ENCODE measurements at places on chromosomes 7 and 10. TPM values are rescaled to one million over a fixed set of nuclear protein-coding genes. Genes with fewer than 3 reads are reported as not detected.
A peak's percentile ranks its signal among the peaks of the same experiment; 100 is the strongest.

The SDHAF3 gene
- total RNA-seq, result 63.4 TPM

The HABP2 gene
- not detected for total RNA-seq

The HOXA4 gene
- total RNA-seq, result 0.79 TPM

The C10orf62 gene
- total RNA-seq, result not detected

The LRRD1 gene
- total RNA-seq, result not detected

- DNase-seq, result no peak
These were observed 105.6 kb downstream of the APBB1IP start for GRCh38 chr10:26543567-26544306.

DNA sequence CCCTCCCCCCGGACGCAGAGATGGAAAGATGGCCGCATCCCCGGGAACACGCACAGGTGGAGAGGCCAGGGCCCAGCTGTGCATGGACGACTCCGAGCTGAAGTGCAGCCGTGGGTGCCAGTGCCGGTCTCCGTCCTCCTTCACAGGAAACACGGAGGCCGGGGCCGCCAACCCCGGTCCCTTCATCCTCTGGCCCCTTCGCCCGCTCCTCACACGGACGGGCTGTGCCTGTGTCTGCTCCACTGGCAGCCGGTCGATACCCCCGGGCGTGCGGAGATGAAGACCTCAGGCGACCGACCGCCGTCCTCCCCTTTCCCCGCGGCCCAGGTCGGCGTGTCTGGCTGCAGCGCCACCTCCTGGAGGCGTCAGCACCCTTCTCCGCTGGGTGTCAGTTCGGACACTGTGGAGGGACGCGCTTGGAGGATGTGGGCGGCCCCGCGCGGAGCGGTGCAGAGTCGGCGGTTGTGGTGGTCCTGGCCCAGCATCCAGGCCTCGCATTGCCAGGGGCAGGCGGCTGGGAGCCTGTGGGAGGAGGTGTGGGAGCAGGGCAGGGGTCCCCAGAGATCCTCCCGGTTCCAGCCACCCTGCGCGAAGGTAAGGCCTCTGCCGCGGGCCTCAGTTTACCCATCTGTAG, 9.9 kb downstream of the ZNF511 start:
- DNase-seq, result peak; percentile 91

DNA sequence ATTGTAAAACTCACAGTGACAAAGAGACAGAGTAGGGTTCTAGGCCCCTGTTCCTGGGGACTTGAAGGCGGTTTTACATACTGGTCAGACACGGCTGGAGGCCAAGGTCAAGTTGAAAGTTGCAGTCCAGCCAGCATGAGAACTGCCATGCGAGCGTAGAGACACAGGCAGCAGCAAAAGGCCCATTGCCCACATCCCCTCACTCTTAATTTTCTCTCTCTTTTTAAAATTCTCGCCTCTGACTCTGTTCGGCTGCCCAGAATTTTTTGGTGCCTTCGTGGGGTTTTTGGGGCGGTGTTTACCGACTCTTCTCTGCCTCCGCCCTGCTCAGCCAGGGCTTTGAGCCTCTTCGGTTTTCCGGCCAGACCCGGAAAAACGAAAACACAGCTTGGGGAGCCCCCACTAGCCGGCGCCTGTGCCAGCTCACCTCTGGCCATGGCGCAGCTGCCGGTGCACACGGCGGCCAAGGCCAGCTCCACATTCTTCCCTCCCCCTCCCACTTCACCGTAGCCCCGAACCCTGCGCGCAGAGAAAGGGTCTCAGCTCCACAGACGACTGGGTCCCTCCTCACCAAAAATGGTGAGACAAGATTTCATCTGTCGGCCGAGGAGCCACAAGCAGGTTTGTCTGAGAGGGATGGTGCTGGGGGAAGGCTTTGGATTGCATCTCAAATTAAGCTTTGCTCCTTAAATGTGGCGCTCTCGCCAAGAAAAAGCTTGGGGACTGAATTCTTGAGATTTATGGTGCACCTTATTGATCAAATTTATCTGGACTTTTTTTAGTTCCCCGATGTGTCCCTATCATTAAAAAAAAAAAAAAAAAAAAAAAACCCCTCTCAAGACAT, 2.3 kb upstream of the HOXA13 start:
- DNase-seq, result no peak

- DNase-seq, result no peak
These were observed 44.2 kb downstream of the PRF1 start for GRCh38 chr10:70558295-70558694.

DNA sequence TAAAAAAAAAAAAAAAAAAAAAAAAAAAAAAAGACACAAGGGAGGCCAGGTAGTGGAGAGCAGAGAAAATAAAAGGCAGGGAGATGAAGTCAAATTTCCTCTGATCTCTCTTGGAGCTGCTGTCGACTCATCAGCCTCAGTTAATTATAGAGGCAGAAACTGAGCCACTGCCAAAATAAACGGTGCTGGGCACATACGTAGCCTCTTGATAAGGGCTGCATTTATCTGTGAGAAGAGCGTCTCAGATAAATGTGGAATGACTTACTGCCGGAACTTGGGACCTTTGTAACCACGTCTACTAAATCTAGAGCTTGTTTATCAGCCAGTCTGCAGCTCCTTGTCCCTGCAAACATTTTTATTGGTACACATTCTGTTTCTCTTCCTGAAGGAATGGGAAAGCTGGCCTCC, 162.3 kb downstream of the BAMBI start:
- DNase-seq, result no peak

DNA sequence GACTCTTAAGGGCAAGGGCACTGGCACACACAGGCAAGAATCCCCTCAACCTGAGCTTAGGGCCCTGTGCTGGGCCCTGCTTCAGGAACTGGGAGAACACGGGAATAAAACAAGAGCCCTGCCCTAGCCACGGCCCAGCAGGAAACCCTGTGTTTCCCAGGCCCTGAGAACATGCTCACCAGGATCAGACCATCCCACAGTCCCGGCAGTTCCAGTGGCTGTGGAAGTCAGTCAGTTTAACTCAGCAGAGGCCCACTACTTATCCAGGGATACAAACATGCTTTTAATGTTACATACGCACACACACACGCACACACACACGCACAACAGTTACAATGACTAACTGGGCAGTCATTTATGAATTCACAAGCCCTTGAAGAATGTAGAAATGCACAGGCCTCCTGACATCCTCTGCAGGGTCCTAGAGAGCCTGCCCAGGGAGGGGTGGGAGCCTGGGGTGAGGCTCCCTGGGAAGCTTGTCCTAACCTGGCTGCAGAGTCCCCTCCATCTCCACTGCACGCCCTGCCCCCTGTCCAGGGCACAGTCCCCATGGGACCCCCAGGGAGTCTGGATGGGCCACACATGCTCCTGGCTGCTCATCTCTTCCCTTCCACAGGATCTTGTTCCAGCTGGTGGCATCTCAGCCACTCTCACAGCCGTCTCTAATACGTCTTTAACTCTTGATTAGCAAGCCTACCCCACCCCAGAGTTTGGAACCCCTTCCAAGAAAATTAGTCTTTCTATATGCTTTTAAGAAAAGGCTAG, 97.6 kb downstream of the TCERG1L start:
- DNase-seq, result no peak
